ENCODE measurements at places on chromosomes 3 and 15. TPM values are rescaled to one million over a fixed set of nuclear protein-coding genes. Genes with fewer than 3 reads are reported as not detected.
A peak's percentile ranks its signal among the peaks of the same experiment; 100 is the strongest.

GRCh38 chr3:35523838-35524237, 115.5 kb upstream of the ARPP21 start:
- no peaks in the 10 kb centered on the region for H3K4me1 ChIP-seq
- no peak overlapping the region for H3K27ac ChIP-seq
- no peaks in the 10 kb centered on the region for H3K27me3 ChIP-seq
- no peak overlapping the region for H3K4me3 ChIP-seq
- no peaks in the 10 kb centered on the region for H3K36me3 ChIP-seq

DNA sequence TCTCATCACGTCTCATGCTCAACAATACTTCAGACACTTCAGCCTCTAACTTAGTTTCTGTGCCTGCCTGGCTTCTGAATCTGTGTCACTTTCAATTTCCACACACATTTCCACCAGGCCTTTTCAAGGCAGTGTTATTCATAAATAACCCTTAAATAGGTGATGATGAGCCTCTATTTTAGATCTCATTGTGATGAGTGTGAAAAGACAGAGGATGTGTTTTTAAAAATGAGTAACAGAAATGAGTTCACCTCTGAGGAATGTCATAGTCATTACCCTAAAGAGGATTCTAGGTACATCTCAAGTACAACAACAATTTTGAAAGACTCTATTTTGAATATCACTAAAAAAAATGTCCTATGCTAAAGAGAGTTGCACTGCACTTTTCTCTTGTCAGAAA, 64.6 kb downstream of the STAC start:
- DNase-seq = no peak
- H3K27ac ChIP-seq = no peak overlapping the region
- H3K36me3 ChIP-seq = no peaks in the 10 kb centered on the region

KBTBD8 gene
- 1.3 TPM for total RNA-seq

DNA sequence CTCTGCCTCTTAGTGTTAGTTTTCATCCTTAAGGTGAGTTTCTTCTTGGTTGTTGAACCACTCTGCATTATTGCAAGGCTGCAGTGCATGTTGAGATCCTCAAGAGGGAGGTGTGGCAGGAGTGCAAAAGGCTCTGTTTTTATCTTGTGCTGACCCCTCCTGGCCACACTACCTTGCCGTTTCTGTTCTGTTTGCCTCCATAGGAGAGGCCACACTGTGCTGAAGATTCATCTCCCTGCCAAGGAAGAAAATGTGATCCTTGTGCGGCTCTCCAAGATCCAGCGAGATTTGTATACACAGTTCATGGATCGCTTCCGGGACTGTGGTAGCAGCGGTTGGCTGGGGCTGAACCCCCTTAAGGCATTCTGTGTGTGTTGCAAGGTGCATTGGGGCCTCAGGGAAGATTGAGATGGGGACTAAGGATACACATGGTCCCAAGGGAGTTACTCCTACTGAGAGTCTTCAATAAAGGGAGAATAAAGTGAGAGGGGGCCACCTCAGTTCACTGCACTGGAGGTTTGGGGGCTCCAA, 33.0 kb upstream of the TEX264 start:
- H3K4me1 ChIP-seq = no peaks in the 10 kb centered on the region
- no peaks in the 10 kb centered on the region for H3K27me3 ChIP-seq
- H3K27ac ChIP-seq = no peak overlapping the region
- no peak overlapping the region for H3K4me3 ChIP-seq
- no peak for DNase-seq

DNA sequence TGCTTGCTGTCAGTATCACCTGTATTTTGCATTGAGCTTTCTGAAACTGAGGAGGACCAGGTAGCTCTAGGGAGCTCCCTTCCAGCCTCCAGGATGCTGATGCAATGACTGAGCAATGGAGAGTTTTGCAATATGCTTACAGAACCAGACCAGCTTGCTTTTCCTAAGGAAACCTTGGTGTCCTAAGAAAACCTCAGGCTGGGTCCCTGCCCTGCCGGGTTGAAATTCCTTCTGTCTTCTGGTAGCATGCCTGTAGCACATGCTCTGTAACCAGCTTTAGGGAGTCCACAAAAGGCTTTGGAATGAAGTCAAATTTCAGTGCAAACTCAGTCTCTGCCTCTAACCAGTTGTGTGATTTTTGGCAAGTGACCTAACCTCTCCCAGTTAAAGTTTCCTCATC, 65.8 kb upstream of the GSK3B start:
- peaks cover 11% of the 10 kb centered on the region for H3K4me1 ChIP-seq
- H3K36me3 ChIP-seq = no peaks in the 10 kb centered on the region
- peak; percentile 4 for DNase-seq
- H3K27ac ChIP-seq = no peak overlapping the region
- H3K27me3 ChIP-seq = no peaks in the 10 kb centered on the region

DNA sequence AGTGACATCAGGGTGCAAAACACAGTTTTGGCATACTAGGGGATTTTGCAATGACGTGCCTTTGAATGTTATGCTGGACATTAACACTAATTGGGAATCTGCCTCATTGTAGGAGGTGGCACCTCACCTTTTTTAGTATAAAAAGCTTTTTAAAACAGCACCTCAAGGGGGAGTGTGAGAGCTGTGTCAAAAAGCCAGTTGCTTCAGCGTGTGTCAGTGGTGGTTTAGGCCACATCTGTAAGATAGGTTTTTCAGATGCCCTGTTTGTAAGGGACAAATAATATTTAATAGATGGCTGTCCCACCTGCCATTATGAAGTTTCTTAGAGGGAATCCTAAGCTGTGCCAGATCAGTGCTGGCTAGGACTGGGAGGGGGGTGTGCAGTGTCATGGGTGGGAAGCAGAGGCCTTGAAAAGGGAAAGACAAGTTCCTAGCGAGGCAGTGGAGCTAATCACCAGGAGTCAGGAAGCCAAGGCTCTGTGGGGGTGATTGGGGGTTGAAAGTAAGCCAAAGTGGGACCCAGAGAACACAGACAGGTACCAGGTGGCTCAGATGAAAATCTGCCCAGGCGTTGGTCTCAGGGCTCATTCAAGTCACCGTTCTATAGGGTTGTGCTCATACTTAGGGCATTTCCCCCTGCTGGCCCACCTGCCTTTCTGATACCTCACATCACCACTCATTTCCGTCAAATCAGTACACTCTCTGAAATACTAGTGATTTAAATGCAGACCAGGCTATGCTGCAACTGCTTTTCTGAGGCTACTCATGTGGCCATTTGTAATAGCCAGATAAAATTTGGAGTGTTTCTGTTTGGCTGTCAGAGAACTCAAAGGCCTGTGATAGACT, 120.5 kb downstream of the BBX start:
- H3K4me3 ChIP-seq = no peak overlapping the region
- DNase-seq = no peak
- no peaks in the 10 kb centered on the region for H3K4me1 ChIP-seq
- H3K27ac ChIP-seq = no peak overlapping the region
- no peaks in the 10 kb centered on the region for H3K36me3 ChIP-seq

DNA sequence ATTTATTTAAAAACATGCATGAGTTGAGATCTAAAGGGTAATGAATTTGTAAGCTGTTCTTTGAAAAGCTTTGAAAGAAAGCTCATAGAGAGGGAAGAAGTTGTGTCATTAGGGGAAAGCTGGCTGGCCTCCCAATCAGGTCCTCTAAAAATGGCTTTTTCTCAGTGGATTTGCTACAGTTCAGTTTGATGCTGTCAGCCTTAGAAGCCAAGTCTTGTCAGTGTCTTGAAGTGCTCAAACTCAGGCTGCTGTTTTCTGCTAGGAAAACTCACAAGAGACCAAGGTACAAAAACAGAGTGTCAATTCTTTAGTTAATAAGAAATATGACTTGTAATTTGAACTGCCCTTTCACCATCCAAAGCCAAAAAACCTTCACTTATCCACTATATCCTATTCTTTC, 243.8 kb downstream of the OTOL1 start:
- no peaks in the 10 kb centered on the region for H3K4me1 ChIP-seq
- no peaks in the 10 kb centered on the region for H3K36me3 ChIP-seq
- no peak for DNase-seq
- H3K4me3 ChIP-seq = no peak overlapping the region
- no peak overlapping the region for H3K27ac ChIP-seq

GRCh38 chr15:73851689-73852088, 21.7 kb upstream of the TBC1D21 start:
- H3K36me3 ChIP-seq = no peaks in the 10 kb centered on the region
- H3K27me3 ChIP-seq = no peaks in the 10 kb centered on the region
- no peak overlapping the region for H3K27ac ChIP-seq
- no peak for DNase-seq

- H3K4me3 ChIP-seq = no peak overlapping the region
- no peak overlapping the region for H3K27ac ChIP-seq
- no peaks in the 10 kb centered on the region for H3K4me1 ChIP-seq
- no peaks in the 10 kb centered on the region for H3K36me3 ChIP-seq
- no peaks in the 10 kb centered on the region for H3K27me3 ChIP-seq
- DNase-seq = no peak
Measured at GRCh38 chr3:173529062-173529711, 131.6 kb downstream of the NLGN1 start.

SERPINI2 gene
- total RNA-seq = 0.30 TPM

GRCh38 chr15:95563634-95564033, 766.9 kb upstream of the NR2F2 start:
- H3K4me3 ChIP-seq = no peak overlapping the region
- DNase-seq = no peak
- no peaks in the 10 kb centered on the region for H3K4me1 ChIP-seq
- no peaks in the 10 kb centered on the region for H3K36me3 ChIP-seq
- no peak overlapping the region for H3K27ac ChIP-seq

GRCh38 chr3:13878281-13879101, 1.4 kb downstream of the WNT7A start:
- H3K36me3 ChIP-seq = no peaks in the 10 kb centered on the region
- H3K27me3 ChIP-seq = peaks cover 15% of the 10 kb centered on the region
- DNase-seq = no peak
- no peak overlapping the region for H3K27ac ChIP-seq
- H3K4me3 ChIP-seq = no peak overlapping the region

- H3K4me1 ChIP-seq = peaks cover 16% of the 10 kb centered on the region
- no peak for DNase-seq
- no peaks in the 10 kb centered on the region for H3K36me3 ChIP-seq
- H3K4me3 ChIP-seq = no peak overlapping the region
- no peaks in the 10 kb centered on the region for H3K27me3 ChIP-seq
Measured at GRCh38 chr15:63987796-63988378, 58.4 kb downstream of the DAPK2 start.

SPTBN5 gene
- total RNA-seq = 1.9 TPM

GRCh38 chr15:38671675-38672254, 107.2 kb upstream of the RASGRP1 start:
- H3K36me3 ChIP-seq = no peaks in the 10 kb centered on the region
- H3K27ac ChIP-seq = no peak overlapping the region
- no peak for DNase-seq
- H3K4me3 ChIP-seq = no peak overlapping the region
- H3K27me3 ChIP-seq = no peaks in the 10 kb centered on the region

DLEC1 gene
- total RNA-seq = 0.19 TPM

DNA sequence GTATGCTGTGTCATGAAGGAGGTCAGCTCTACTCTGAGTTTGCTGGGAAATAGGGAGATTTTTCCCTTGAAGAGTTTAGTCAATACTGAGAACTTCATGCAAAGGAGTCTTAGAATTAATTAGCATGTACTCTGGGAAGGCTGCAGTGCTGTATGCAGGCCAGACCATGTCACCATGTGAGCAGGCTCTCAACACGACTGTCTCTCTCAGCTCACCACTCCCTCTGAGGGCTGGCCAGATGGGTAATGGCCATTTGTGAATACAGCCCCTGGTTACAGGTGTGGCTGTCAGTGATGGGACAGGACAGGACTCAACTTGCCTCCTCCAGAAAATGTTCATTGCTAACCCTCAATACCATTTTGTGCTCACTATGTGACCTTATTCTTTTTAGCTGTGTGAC, 5.1 kb upstream of the CERS3 start:
- no peak for DNase-seq
- no peaks in the 10 kb centered on the region for H3K36me3 ChIP-seq
- H3K4me1 ChIP-seq = peaks cover 3% of the 10 kb centered on the region

THRB gene
- total RNA-seq = 11.3 TPM

SCG5 gene
- not detected for total RNA-seq

- H3K27me3 ChIP-seq = no peaks in the 10 kb centered on the region
- H3K27ac ChIP-seq = no peak overlapping the region
- no peaks in the 10 kb centered on the region for H3K4me1 ChIP-seq
Measured at GRCh38 chr3:42438758-42439157, 28.3 kb upstream of the LYZL4 start.

DNA sequence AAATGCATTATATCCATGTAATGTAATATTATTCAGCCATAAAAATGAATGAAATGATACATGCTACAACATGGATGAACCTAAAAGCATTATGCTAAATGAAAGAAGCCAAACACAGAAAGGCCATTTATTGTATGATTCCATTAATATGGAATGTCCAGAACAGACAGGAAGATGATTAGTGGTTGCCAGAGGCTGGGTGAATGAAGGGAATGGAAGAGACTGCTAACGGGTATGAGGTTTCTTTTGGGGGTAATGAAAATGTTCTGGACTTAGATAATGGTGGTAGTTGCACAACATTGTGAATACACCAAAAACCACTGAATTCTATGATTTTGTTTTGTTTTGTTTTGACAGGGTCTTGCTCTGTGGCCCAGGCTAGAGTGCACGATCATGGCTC, 61.6 kb upstream of the MAP4 start:
- no peaks in the 10 kb centered on the region for H3K4me1 ChIP-seq
- no peak overlapping the region for H3K4me3 ChIP-seq
- H3K27me3 ChIP-seq = no peaks in the 10 kb centered on the region
- DNase-seq = no peak
- no peak overlapping the region for H3K27ac ChIP-seq

GRCh38 chr3:22013641-22014040, 262.6 kb upstream of the ZNF385D start:
- no peak overlapping the region for H3K27ac ChIP-seq
- no peak overlapping the region for H3K4me3 ChIP-seq
- H3K27me3 ChIP-seq = no peaks in the 10 kb centered on the region
- H3K4me1 ChIP-seq = no peaks in the 10 kb centered on the region

DNA sequence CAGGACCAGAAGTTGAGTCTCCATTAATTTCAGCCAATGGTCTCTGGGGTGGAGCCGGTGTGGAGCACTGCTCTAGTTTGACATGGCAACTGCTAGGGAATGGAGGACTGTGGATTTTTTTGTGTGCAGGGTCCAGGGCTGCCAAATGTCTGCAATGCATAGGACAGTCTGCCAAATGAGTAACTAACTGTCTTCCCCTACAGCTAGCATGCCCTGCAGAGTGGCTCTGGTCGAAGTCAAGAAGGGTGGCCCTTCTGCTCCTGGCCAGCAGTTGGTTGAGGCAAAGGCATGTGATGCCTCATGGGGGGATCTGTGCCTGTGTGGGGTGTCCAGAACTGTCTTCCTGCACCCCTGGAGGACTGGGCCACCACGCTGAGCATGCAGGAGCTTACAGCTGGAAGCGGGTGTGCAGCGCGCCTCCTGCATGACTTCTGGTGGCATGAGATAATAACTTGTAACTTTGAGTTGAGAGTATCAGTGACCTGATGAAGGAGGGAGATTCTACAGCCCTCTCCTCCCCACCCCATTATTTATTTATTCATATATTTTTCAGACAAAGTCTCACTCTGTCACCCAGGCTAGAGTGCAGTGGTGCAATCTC, 4.6 kb downstream of the TPRA1 start:
- no peak overlapping the region for H3K4me3 ChIP-seq
- no peak for DNase-seq
- no peak overlapping the region for H3K27ac ChIP-seq
- H3K4me1 ChIP-seq = peaks cover 29% of the 10 kb centered on the region
- no peaks in the 10 kb centered on the region for H3K36me3 ChIP-seq

EHHADH gene
- total RNA-seq = 5.7 TPM

- H3K4me1 ChIP-seq = peaks cover 12% of the 10 kb centered on the region
- peaks cover 12% of the 10 kb centered on the region for H3K36me3 ChIP-seq
- H3K4me3 ChIP-seq = peak overlapping the region; percentile 100
Measured at GRCh38 chr15:59689626-59690236, 611 bp upstream of the BNIP2 start.

CISH gene
- 3.1 TPM for total RNA-seq

TRIM42 gene
- total RNA-seq = not detected

ANKUB1 gene
- not detected for total RNA-seq

- H3K4me3 ChIP-seq = no peak overlapping the region
- H3K27me3 ChIP-seq = no peaks in the 10 kb centered on the region
- no peak for DNase-seq
- no peak overlapping the region for H3K27ac ChIP-seq
Measured at GRCh38 chr15:29792426-29793159, 29.7 kb downstream of the TJP1 start.

All from esophagus squamous epithelium (tissue), 5 donors.